ENCODE measurements at places on chromosomes 4 and X. TPM values are rescaled to one million over a fixed set of nuclear protein-coding genes. Genes with fewer than 3 reads are reported as not detected.

USP27X gene
- 3.1 TPM for polyA plus RNA-seq

RHOXF2B gene
- polyA plus RNA-seq: 0.03 TPM

- DNase-seq: peak; percentile 30
These were observed 78.7 kb downstream of the RBM47 start for GRCh38 chr4:40550948-40551462.

GRCh38 chr4:140281828-140282552, 91.5 kb upstream of the SCOC start:
- DNase-seq: no peak

- DNase-seq: no peak
These were observed 111.3 kb upstream of the LEF1 start for GRCh38 chr4:108280072-108280471.

DNA sequence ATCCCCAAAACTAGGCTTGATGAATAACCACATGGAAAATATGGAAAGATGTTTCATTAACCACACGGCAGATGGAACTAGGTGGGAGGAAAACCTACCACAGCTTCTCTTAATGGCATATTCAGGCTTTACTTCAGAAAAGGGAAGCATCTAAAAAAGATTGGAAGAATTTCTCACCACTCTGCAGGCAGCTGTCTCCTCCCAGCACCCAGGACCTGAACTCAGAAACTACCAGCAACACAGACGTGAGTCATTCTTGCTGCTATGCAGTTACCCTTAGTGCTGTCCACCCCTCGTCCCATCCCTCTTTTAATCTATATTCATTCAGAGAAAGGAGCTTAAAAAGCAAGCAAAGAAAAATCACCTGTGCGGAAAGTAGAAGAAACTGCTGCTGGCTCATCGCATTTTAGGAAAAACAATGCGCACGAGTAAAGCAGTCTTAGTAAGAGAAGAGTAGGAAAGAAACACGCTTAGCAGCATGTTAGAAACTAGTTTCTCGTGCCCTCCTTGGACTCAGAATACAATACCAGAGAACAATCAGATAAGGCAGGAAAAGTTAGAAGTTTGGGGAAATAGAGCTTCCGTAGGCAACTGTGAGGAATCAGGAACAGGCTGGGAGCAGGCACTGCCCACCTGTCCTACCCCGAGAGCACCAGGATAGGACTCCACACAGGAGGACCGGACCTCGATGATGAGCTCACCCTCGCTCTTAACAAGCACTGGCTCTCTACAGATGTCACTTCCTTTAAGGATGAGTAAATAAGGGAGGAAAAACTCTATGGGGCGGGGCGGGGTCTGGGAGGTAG, 48.1 kb upstream of the ENPP6 start:
- no peak for DNase-seq

CTAG2 gene
- polyA plus RNA-seq: not detected

- no peak for DNase-seq
These were observed 139.9 kb downstream of the AFAP1 start for GRCh38 chr4:7799736-7800135.

DNA sequence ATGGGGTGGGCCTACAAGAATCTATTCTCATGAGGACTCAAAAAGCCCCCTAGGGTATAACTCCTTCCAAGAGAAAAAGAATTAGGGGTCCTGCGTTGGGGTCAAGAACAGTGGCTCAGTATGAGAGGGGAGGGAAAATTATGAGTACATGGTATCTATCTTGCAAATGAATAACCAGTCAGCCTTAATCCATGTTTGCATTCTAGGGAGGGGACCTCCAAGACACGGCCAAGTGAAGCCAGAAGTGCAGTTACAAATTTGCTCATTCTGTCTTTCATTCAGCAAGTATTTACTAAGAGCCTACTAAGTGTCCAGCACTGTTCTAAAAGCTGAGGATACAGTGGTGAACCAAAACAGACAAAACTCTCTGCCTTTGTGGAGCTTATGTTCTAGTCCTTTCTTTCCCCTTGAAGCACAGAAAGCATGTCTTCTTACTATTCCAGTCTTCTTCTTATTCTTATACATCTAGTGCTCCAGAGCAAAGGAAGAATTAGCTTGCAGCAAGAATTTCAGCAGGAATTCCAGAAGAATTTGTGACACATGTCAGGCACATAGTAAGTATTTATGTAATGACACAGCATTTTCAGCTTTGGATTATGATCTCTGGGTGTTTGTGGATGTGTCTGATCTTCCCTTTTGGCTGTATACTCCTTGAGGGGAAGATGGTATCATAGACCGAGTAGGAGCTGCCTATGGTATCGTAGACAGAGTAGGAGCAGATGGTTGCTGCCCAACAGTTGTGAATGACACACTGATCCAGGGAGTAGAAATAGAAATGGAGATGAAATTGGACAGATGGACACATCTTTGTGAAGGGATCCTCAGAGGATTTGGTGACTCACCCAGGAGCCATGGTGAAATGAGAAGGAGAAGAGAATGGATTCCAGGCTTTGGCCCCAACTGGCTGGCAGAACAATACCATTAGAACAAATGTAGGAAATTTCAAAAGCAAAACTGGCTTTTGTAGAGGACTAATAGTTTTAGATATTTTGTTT, 75.9 kb downstream of the COQ2 start:
- DNase-seq: no peak

- DNase-seq: no peak
These were observed 27.5 kb upstream of the VBP1 start for GRCh38 chrX:155188786-155189185.

HPGD gene
- polyA plus RNA-seq: 0.75 TPM

- DNase-seq: no peak
These were observed 9.3 kb downstream of the SORCS2 start for GRCh38 chr4:7201420-7202305.

- DNase-seq: no peak
These were observed 28.8 kb downstream of the CD99 start for GRCh38 chrX:2719774-2720447.

DNA sequence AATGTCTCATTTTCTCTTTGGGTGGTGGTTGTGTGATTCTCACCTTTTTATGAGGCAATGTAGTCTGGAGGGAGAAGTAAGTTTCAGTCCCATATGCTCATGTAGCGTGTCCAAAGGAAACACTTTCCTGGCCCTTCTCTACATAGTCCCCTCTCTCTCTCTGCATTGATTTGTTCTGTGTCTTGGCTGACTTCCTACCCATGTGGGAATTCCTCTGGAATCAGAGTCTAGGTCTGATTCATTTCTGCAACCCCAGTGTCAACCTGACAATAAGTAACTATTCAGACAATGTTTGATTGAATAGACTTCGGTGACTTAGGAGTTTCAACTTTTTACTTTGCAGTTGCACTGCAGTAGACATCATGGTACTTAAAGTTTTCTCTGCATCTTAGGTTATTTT, 2.7 kb upstream of the ALAS2 start:
- DNase-seq: no peak

CT55 gene
- polyA plus RNA-seq: not detected

DNA sequence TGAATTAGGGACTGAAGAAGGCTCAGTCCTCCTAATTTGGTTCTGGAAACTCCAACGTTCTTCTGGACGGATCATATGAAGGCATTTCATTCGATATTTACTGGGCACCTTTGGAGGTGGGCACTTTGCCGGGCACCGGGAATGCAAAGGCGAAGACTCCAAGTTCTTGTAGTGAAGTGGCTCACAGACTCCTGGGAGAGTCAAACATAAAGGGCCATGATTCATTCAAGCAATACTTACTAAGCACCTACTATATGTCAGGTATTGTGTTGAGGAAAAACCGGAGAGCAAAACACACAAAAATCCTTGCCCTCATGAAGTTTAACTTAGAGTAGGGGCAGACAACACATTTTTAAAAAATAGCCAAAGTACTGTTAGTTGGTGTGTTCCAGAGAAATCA, 17.0 kb upstream of the ERCC6L start:
- DNase-seq: no peak

NXF2 gene
- not detected for polyA plus RNA-seq

FABP2 gene
- not detected for polyA plus RNA-seq

GRCh38 chr4:183765251-183765911, 106.3 kb downstream of the TRAPPC11 start:
- DNase-seq: no peak

FGF5 gene
- 5.4 TPM for polyA plus RNA-seq

CSAG1 gene
- not detected for polyA plus RNA-seq

GRCh38 chr4:117491516-117491915, 406.1 kb upstream of the TRAM1L1 start:
- DNase-seq: no peak

DNA sequence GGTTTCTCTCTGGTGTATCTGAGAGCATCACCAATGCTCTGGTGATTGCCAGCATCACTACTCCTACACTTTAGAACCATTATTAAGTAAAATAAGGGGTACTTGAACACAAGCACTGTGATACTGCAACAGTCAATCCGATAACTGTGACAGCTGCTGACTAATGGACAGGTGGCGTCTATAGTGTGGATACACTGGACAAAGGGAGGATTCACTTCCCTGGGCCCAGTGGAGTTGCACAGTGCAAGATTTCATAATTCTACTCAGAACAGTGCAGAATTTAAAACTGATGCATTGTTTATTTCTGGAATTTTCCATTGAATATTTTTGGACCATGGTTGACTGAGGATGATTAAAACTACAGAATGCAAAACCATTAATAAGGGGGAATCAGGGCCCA, 97.8 kb downstream of the SHROOM3 start:
- no peak for DNase-seq

ABCG2 gene
- 3.4 TPM for polyA plus RNA-seq

DNA sequence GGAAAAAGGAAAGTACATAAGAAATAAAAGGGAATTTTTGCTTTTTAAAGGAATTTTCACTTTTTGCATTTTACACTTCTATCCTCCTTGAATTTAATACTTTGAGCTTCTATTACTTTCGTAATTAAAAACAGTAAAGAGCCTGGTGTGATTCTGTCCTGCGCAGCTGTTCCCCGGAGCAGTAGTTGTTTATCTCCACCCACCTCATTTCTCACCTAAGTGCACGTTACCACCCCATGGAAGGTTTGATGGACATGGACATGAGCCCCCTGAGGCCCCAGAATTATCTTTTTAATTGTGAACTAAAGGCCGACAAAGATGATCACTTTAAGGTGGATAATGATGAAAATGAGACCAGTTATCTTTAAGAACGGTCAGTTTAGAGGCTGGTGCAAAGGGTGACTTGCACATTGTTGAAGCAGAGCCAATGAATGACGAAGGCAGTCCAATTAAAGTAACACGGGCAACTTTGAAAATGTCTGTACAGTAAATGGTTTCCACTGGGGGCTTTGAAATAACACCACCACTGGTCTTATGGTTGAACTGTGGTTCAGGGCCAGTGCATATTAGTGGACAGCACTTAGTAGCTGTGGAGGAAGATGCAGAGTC, 52.1 kb upstream of the TEX13D start:
- no peak for DNase-seq

HAND2 gene
- polyA plus RNA-seq: not detected

Data from keratinocyte (primary cell).